ENCODE measurements at places on chromosomes 1 and 21.

GRCh38 chr1:87140831-87141540, 187.7 kb upstream of the LMO4 start:
- no peak for DNase-seq

GRCh38 chr1:98172578-98172977, 251.7 kb upstream of the DPYD start:
- DNase-seq: no peak

DNA sequence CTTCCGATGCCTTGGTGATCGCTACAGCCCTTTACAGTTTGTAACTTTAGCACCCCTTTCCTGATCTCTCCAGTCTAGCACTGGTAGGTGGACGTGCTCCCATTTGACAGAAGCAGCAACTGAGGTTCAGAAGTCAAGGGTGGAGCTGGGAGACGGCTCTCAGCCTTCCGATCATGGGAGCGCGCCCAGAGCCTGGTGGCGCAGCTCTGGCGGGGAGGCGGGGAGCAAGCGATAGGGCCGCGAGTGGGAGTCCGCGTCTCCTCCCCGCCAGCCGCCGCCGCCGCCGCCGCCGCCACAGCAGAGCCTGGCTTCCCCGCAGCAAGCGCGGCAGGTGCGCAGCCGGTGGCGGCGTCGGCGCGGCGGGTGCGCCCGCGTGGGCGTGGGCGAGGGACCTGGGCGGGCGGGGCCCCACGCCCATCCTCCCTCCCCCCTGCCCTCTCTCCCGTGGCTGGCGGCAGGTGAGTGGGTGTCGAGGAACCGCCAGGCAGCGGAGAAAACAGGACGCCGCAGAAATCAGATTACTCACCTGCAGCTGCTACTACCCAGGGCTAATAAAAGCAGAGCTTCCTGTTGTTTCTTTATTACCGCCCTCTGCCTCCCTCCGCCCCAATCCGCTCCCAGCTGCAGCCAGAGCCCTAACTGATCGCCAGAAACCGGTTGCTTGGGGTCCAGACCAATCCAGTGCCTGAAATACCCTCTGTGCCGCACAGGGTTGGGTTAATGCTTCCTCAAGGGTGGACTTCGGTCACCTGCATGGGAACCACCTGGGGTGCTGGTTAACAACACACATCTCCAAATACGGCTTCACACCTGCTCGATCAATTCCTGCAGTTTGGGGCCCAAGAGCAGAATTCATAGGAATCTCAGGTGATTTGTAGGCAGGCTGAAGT, 60.2 kb upstream of the ID3 start:
- peak; percentile 33 for DNase-seq

DNA sequence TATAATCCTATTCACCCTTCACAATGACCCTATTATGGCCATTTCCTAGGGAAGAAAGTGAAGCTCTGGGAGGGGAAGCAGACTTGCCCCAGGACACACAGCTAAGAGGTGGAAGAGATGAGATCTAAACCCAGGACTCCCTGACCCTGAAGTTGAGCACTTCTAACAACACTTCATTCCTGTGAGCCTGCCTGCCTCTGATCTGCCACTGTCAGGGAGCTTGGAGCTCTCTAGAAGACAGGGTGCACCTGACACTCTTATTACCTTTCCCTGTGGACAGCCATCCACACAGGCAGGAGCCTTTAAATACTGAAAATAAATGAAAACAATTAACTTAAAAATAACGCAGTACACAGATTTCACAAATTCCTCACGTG, 599 bp downstream of the MKNK1 start:
- DNase-seq: no peak

DNA sequence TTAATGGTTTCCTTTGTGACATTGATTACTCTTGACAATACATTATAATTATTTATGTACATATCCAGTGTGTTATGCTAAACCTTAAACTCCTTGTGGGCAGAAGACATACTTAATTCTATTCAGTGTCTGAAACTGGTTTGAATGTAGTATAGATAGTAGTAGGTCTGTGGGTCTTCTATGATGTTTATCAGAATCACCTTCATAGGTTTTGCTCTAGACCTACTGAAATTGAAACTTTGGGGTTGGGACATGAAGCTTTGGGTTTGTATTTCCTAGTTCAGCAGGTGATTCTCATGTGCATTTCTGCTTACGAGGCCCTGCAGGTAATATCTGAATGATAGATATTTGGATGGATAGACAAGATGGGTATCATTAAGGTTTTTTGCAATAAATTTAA, 48.6 kb downstream of the MIGA1 start:
- no peak for DNase-seq

GRCh38 chr1:44519035-44519676, 114.1 kb downstream of the RNF220 start:
- no peak for DNase-seq

GRCh38 chr1:10056599-10056987, 23.8 kb downstream of the UBE4B start:
- no peak for DNase-seq

GRCh38 chr1:234550341-234551031, 59.5 kb downstream of the IRF2BP2 start:
- DNase-seq: no peak

DNA sequence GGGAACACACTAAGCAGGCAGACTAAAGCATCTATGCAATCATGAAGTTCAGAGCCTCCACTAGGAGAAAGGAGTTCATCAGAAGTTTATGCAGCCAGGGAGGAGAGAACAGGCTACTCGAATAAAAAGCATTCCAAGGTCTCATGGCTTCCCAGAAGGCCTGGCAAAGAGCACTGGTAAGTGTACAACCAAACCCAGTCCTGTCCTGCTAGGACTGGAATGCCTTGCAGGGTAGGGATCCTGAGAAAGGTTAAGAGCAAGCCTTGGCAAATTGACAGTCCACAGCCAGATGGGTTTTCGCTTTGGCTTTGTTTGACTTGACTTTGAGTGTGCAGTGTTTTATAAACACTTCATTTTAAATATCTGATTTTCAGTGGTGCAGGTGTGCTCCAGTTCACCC, 133.6 kb upstream of the ATP1B1 start:
- no peak for DNase-seq

DNA sequence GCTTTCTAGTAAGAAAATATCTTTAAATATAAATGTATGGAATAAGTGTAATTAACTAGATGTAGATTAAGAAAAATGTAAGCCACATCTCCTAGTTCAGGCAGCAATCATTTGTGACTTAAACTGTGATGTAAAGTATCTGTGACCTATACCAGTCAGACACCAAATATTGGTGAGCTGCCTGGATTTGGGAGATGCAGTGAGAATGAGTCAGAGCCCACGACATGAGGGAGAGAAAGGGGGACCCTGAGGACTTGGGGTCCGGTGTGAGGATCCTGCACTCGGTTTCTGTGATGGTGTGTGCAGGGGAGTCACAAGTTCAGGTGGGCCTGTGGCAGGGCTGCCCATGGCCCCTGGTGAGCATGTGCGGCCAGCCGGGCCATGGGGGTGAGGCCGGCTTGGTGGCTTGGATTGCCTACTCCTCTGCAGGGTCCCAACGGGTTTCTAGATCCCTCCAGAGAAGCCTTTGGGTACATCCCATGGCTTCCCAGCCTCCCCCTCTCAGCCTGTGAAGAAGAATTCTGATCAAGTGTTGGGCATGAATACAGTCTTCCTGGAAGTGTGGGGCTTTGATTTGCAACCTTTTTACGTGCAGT, 19.0 kb upstream of the ABCG1 start:
- no peak for DNase-seq

DNA sequence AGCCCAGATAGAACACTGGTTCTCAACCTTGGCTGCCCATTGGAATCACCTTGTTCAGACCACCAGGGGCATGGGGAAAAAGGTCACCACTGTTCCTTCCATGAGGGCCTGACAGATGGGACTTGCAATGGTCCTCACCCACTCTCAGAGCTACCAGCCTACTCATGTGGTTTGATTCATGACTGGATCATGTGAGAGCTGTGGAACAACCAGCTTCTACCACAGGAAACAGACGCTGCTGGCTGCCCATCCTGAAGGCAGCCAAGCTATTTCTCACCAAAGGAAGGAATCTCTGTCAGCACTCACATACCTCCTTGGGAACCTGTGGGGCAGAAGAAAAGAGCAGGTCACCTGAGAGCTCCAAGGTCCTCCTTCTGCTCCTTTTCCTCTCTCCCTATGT, 53.6 kb downstream of the CAPN8 start:
- DNase-seq: no peak

DNA sequence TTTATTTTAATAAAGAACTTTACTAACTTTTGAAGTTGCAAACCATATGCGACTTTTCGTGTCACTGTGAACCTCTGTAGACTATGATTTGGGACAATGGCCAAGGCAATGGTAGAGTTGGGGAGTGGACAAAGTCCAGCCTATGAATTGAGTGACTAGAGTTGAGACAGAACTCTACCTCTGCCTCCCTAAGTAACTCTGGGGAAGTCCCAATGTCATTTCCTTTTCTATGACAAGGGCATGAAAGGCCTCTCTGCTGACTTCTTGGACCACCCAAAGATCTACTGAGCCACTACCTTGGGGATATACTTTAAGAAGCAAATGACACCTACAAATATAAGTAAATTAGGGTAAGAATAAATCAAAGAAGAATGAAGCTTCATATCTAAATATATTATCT, 19.3 kb downstream of the BEND5 start:
- DNase-seq: no peak

DNA sequence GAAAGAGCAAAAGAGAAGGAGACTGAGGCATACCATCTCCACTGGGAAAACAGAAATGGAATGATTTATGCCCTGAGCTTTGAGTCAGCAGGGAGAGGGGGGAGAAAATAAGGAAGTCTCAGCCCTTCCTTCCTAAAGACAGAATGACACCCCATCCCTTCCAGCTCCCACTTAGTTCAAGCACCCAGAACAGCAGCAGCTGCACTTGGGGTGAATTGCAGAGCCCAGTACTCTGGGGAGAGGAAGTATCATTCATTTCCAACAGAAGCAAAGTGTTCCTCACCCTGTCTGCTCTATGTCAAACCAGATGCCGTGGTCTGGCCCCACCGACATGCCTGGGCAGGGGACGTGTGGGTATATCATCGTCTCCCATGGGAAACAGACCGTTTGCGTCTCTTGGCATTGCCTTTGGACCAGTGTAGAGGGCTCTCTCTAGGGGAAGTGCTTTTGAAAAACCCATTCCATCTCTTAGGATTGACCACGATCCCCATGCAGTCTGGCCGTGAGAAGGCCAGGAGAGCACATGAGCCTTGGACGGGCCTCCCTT, 1.1 kb upstream of the KCNJ15 start:
- no peak for DNase-seq

GRCh38 chr1:43902058-43902831, 31.4 kb upstream of the ARTN start:
- DNase-seq: no peak

- DNase-seq: no peak
These were observed 25.7 kb downstream of the AKNAD1 start for GRCh38 chr1:108831225-108831624.

DNA sequence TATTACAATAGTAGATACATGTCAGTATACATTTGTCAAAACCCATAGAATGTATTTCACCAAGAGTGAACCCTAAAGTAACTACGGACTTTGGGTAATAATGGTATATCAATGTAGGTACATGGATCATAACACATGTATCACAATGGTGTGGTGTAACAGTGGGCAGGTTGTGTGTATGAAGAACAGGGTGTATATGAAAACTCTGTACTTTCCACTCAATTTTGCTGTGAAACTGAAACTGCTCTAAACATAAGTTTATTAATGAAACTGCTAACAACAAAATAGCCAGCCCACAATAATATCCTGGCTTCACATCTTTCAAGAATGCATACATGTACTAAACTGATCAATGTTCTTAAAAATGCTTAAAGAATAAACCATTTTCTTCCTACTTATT, 90.2 kb downstream of the RUSC1 start:
- DNase-seq: no peak

DNA sequence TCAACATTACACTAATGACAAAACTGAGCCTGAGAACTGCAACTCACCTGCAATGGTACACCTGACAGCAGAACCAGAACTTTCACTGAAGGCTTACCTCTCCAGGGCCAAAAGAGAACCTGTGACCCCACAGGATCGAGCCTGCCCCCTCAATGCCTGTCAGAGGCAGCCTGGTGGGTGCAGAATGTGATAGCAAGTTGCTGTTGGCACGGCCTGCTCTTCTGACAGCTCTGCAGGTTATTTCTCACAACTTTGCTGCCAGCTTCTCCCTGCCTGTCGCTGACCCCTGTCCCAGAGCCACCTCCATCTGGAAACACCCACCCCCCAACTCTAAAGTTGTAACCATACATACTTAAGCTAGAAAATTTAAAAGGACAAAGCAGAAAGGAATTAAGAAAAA, 35.2 kb downstream of the HIVEP3 start:
- no peak for DNase-seq

GRCh38 chr1:84737590-84737989, 47.3 kb upstream of the SSX2IP start:
- no peak for DNase-seq

DNA sequence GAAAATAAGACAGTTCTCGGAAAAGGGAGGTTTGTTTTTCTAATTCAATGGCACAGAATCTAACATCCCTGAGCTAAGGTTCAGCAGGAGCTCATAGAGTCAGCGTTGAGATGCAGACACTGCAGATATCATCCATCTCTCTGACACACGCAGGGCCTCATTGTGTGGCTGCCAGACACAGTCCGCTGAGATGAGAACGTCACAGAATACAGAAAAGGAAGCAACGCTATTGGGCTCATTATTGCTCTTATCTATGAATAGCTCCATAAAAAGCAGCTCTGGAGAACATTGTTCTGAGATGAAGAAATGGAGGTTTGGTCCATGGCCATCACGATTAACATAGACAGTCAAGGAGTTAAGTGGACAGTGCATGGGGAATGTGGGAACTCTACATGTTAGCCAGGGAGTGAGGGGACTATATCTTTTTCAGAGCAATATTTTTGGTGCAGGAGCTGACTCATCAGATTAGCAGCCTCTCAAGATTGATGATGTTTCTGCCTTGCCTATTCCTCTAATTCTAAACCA, 771.6 kb upstream of the CXADR start:
- DNase-seq: no peak

DNA sequence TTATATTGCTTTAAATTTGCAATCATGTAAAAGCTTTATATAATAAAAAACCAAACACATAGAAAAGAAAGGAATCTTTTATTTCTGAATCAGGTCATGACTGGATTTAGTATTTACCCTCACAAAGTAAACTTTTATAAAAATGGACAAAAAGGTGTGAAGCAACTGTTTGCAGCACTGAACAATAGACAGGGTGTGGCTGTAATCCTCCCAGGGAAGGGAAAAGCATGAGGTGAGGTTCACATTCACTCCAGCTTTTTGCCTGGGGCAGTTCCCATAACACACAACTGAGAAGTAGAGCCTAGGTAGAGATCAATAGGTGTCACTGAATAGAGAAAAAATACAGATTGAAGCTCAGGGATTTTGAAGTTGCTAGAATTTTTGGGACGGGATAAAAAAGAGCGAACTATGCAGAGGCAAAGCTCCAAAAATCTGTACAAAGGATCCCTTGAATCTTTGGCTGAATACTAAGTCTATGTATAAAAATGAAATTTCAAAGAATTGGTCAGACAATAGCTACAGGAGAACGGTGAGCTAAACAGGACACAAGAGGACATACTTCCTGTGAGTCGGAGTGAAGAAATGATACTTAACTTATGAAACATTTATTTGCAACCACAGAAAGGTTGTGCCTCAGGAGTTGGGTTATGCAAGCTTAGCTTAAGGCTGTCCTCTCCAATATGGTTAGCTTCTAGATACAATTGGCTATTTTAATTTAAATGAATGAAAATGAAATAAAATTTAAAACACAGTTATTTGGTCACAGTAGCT, 162.0 kb upstream of the ZP4 start:
- no peak for DNase-seq

Measured in HEK293T (cell line).